ENCODE measurements at places on chromosomes 13 and 19. TPM values are rescaled to one million over a fixed set of nuclear protein-coding genes. Genes with fewer than 3 reads are reported as not detected.
A peak's percentile ranks its signal among the peaks of the same experiment; 100 is the strongest.

DNA sequence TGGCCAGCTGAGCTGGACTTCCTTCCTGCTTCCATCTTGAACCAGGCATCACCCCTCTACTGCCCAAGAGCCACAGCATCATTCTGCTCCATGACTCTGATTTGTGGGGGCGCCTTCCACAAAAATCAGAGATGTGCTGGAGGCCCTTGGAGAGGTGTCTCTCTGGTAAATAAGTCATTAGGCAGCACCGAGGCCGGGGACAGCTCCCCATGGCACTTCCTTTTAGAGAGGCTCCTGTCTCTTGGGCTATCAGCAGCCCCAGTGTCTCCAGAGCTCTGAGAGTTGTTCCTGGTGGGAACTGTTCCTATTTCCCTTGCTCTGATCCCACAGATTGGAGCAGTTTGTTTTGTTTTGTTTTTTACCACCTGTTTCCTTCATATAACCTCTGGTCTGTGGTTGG, 19.9 kb downstream of the NWD1 start:
- no peak overlapping the region for H3K27ac ChIP-seq
- H3K4me3 ChIP-seq, result no peak overlapping the region
- no peaks in the 10 kb centered on the region for H3K36me3 ChIP-seq

The ZNF382 gene
- 0.16 TPM for total RNA-seq

The ATP1A3 gene
- not detected for total RNA-seq

The RNF113B gene
- total RNA-seq, result not detected

DNA sequence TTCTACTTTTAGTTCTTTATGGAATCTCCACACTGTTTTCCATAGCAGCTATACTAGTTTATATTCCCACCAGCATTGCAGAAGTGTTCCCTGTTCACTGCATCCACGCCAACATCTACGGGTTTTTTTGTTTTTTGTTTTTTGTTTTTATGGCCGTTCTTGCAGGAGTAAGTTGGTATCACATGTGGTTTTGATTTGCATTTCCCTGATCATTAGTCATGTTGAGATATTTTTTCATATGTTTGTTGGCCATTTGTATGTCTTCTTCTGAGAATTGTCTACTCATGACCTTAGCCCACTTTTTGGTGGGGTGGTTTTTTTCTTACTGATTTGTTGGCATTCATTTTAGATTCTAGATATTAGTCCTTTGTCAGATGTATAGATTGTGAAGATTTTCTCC, 89.7 kb downstream of the FRY start:
- no peak overlapping the region for H3K27ac ChIP-seq
- H3K27me3 ChIP-seq, result no peaks in the 10 kb centered on the region
- no peaks in the 10 kb centered on the region for H3K4me1 ChIP-seq
- DNase-seq, result no peak
- H3K4me3 ChIP-seq, result no peak overlapping the region
- H3K36me3 ChIP-seq, result no peaks in the 10 kb centered on the region

DNA sequence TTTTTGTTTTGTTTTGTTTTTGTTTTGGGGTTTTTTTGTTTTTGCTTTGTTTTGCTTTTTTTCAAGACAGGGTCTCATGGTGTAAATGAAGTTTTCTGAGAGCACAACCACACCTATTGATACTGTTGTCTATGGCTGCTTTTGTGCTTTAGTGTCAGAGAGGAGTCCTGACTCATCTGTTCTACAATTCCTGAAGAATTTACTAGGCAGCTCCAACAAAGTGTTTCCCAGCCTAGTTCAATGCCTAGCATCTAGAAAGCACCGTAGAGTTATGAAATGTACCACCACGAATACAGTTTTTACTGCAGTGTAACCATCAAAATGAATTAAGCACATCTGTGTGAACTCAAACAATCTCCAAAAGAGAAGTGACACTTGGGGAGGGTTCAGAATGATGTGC, 21.2 kb downstream of the SAFB start:
- H3K4me1 ChIP-seq, result no peaks in the 10 kb centered on the region
- H3K27me3 ChIP-seq, result no peaks in the 10 kb centered on the region
- no peak overlapping the region for H3K27ac ChIP-seq

- no peaks in the 10 kb centered on the region for H3K4me1 ChIP-seq
- no peak overlapping the region for H3K27ac ChIP-seq
- H3K27me3 ChIP-seq, result no peaks in the 10 kb centered on the region
- no peak overlapping the region for H3K4me3 ChIP-seq
- DNase-seq, result no peak
- H3K36me3 ChIP-seq, result no peaks in the 10 kb centered on the region
These were observed 11.0 kb upstream of the SERPINE3 start for GRCh38 chr13:51328488-51328887.

DNA sequence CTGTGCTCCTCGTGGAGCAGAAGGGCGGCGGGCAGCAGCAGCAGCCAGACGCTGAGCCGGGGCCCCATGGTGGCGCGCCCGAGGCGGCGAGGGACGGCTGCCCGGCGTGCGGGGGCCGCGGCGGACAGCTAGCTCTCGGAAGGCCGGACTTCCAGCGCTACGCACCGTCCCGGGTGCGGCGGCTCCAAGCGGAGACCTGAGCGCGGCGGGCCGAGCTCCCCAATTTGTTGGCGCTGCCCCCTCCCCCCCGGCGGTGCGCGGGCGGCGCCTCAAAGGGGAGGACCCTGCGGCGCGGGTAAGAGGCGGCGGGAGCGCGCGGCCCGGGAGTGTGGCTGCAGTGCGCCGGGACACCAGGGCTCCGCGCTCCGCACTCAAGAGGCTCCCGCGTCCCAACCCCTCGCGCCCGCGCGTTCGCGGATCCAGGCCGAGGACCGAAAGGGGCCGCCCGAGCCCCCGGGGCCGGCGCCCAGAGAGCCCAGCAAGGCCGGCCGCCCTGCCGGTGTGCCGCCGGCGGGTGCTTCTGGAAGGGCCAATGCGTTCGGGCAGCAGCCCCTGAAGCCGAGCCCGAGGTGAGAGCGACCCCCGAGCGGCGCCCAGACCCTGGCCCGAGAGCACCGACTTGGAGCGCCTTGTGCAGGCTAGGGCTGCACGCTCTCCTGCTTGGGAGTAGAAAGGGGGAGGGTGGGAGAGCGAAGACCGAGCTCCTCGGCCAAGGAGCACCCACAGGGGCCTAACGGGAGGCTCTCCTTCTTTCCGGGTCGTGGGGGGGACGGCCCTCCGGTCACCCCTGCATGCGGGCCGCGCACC, at the start of the genes COL4A1 and COL4A2:
Gene COL4A1 (minus strand): TSS at position 198 of the 807 bp plus-strand sequence. CDS start 130 bp downstream, at position 68.
Gene COL4A2 (plus strand): TSS at position 325 of the 807 bp plus-strand sequence. CDS start 620 bp downstream, outside the sequence.
- peaks cover 81% of the 10 kb centered on the region for H3K36me3 ChIP-seq
- no peaks in the 10 kb centered on the region for H3K27me3 ChIP-seq
- peak; percentile 93 for DNase-seq
- H3K27ac ChIP-seq, result peak within 1 kb of the TSS; percentile 72

GRCh38 chr13:21055016-21055415, 6.4 kb downstream of the LATS2 start:
- H3K4me1 ChIP-seq, result peaks cover 29% of the 10 kb centered on the region
- DNase-seq, result no peak
- H3K4me3 ChIP-seq, result no peak overlapping the region
- no peaks in the 10 kb centered on the region for H3K27me3 ChIP-seq

GRCh38 chr19:1251330-1252220, 3.2 kb downstream of the MIDN start:
- peak overlapping the region; percentile 89 for H3K4me3 ChIP-seq
- peaks cover 64% of the 10 kb centered on the region for H3K36me3 ChIP-seq
- peak; percentile 55 for DNase-seq

DNA sequence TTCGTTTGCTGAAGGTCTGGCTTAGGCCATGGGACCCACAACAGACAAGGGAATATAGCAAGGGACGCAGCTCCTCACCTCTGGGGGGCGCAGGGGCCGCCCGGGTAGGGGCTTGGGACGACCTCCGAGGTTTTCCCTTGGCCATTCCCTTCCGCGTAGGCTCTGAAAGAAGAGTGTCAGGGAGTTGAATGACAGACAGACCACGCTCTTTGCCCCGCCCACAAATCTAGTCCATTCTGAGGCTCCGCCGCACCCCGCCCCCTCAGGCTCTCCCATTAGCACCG, 11.4 kb upstream of the ZNF414 start:
- H3K27me3 ChIP-seq, result no peaks in the 10 kb centered on the region
- H3K4me3 ChIP-seq, result peak overlapping the region; percentile 31
- DNase-seq, result no peak
- peak overlapping the region; percentile 48 for H3K27ac ChIP-seq
- peaks cover 12% of the 10 kb centered on the region for H3K4me1 ChIP-seq
- no peaks in the 10 kb centered on the region for H3K36me3 ChIP-seq

DNA sequence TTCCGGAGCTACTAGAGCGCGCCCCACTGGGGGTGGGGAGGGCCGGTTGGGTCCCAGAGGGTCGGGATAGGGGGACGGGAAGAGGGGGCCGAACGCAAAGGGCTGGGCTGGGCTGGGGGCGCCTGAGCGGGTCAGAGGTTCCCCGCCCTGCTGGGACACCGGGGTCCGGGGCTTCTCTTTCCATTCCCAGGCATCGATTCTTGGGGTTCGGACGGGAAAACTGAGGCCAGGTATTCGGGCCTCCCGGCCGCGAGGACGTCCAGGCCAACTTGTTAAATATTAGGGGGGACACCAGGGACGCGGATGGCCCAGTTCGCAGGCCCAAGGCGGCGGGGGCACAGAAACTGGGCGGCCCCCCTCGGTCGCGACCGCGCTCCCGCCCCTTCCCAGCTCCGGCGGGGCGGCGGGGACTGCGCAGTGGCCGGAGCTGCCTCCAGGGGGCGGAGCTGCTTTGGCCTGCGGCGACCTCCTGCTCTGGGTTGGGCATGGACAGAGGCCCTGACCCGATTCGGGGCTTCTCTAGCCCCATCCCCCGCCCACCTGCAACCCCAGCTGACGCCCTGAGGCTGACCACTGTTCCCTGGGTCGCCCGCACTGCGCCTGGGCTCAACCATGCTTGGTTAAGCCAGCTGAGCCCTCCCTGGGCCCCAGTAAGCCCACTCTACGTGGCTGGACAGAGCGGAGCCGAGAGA, 1.2 kb upstream of the KLF16 start:
- peaks cover 19% of the 10 kb centered on the region for H3K4me1 ChIP-seq
- peaks cover 8% of the 10 kb centered on the region for H3K36me3 ChIP-seq
- peak overlapping the region; percentile 83 for H3K27ac ChIP-seq
- H3K4me3 ChIP-seq, result peak overlapping the region; percentile 57
- H3K27me3 ChIP-seq, result no peaks in the 10 kb centered on the region

DNA sequence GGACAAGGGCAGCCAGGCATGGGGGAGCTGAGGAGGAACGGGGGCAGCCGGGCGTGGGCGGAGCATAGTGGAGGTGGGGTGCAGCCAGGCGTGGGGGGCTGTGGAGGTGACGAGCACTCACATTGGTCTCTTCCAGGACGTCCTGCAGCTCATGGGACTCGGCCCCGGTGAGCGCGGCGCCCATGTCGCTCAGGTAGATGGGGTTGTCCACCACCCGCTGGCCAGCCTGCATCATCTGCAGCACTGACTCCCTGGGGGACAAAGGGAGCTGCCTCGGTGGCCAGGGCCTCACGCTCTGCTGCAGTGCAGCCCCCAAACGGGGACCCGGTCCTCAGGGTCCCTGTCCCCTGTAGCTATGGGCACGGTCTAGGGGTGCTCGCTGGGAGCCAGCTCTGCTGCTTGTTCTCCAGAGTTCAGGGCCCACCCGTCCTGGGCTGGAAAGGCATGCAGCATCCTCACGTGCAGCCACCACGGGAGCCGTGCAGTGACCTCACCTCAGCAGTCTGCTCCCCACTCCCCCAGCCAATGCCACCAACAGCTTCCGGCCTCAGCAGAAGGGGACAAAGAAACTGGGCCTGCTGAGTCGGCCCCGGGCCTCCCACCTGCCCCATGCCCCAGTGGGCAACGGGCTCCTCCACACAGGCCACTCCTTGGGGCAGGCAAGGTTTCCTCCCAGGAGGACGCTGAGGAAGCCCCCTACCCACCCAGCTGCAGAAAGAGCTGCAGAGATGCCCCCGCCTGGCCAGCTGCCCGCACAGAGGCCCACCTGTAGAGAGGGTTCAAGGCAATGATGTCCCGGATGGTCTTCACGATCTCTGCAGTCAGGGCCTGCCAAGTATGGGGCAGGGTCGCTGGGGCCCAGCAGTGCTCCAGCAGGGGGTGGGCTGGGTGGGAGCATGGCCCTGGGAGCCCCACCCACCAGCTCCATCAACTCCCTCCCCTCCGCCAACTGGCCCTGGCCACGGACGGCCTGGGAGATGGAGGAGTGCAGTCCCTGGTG, 12.1 kb downstream of the LONP1 start:
- no peaks in the 10 kb centered on the region for H3K27me3 ChIP-seq
- H3K36me3 ChIP-seq, result peaks cover 94% of the 10 kb centered on the region
- no peak overlapping the region for H3K27ac ChIP-seq
- H3K4me1 ChIP-seq, result no peaks in the 10 kb centered on the region

GRCh38 chr19:45994456-45994997, 740 bp upstream of the CCDC61 start:
- H3K36me3 ChIP-seq, result peaks cover 8% of the 10 kb centered on the region
- peak overlapping the region; percentile 63 for H3K4me3 ChIP-seq
- no peak for DNase-seq
- H3K27me3 ChIP-seq, result peaks cover 5% of the 10 kb centered on the region
- no peak overlapping the region for H3K27ac ChIP-seq

GRCh38 chr13:23243066-23243465, 62.3 kb downstream of the SGCG start:
- no peaks in the 10 kb centered on the region for H3K4me1 ChIP-seq
- H3K4me3 ChIP-seq, result no peak overlapping the region
- no peaks in the 10 kb centered on the region for H3K36me3 ChIP-seq
- no peak overlapping the region for H3K27ac ChIP-seq

The ZNF772 gene
- 4.1 TPM for total RNA-seq

DNA sequence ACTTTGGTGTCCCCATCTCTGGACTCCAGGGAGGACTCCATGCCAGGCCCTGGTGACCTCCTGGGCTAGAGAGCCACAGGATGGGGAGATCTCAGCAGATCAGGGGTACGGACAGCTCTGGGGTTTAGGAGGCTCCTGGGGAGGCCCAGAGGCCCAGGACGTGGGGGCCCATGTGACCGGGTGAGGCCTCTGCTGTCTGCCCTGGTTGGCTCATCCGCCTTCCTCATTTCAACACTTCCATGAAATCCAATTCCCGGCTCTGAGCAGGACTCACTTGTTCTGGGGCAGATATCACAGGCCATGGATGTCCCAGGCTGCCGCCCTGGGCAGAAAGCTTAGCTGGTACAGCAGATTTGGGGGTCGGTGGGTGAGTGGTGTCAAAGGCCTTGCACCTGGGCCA, 1.1 kb upstream of the PRAM1 start:
- no peaks in the 10 kb centered on the region for H3K36me3 ChIP-seq
- no peak overlapping the region for H3K27ac ChIP-seq
- no peaks in the 10 kb centered on the region for H3K27me3 ChIP-seq
- peaks cover 8% of the 10 kb centered on the region for H3K4me1 ChIP-seq

GRCh38 chr19:21430675-21431074, 33.7 kb downstream of the ZNF493 start:
- no peak for DNase-seq
- no peak overlapping the region for H3K4me3 ChIP-seq
- H3K27ac ChIP-seq, result no peak overlapping the region
- no peaks in the 10 kb centered on the region for H3K27me3 ChIP-seq

- no peaks in the 10 kb centered on the region for H3K27me3 ChIP-seq
- H3K36me3 ChIP-seq, result no peaks in the 10 kb centered on the region
- no peak for DNase-seq
- H3K4me1 ChIP-seq, result no peaks in the 10 kb centered on the region
These were observed 12.7 kb upstream of the TNFSF14 start for GRCh38 chr19:6682607-6683128.

The CEACAM8 gene
- total RNA-seq, result not detected

- no peak for DNase-seq
- H3K36me3 ChIP-seq, result no peaks in the 10 kb centered on the region
- no peak overlapping the region for H3K4me3 ChIP-seq
- no peak overlapping the region for H3K27ac ChIP-seq
These were observed 1773.4 kb upstream of the MIR17HG start for GRCh38 chr13:89574077-89574476.

The ZNF724 gene
- total RNA-seq, result 6.0 TPM
